ENCODE measurements at places on chromosomes 12 and 14.
A peak's percentile ranks its signal among the peaks of the same experiment; 100 is the strongest.

DNA sequence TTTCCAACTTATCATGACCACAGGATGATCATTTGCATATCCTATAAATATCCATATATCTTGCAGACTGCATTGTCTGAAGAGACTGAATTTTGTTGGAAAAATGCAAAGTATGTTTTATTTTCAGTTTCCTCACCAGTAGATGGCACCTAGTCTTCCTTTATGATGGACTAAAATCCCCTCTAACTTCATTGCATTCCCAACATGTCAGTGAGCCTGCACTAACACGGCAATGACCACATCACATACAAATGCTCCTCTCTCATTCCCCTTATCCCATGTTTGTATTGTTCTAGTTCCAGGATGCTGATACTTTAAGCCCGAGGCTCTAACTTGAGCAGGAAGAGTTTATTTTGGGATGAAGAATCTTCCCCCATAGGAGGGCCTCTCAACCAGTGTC, 24.7 kb upstream of the MYBPC1 start:
- no peak overlapping the region for H3K27ac ChIP-seq
- H3K4me1 ChIP-seq: peaks cover 4% of the 10 kb centered on the region
- peaks cover 7% of the 10 kb centered on the region for H3K27me3 ChIP-seq
- H3K4me3 ChIP-seq: no peak overlapping the region
- no peak for DNase-seq

- H3K36me3 ChIP-seq: no peaks in the 10 kb centered on the region
- no peak overlapping the region for H3K4me3 ChIP-seq
- peaks cover 30% of the 10 kb centered on the region for H3K27me3 ChIP-seq
These were observed 3.3 kb downstream of the LRIG3 start for GRCh38 chr12:58916921-58917511.

DNA sequence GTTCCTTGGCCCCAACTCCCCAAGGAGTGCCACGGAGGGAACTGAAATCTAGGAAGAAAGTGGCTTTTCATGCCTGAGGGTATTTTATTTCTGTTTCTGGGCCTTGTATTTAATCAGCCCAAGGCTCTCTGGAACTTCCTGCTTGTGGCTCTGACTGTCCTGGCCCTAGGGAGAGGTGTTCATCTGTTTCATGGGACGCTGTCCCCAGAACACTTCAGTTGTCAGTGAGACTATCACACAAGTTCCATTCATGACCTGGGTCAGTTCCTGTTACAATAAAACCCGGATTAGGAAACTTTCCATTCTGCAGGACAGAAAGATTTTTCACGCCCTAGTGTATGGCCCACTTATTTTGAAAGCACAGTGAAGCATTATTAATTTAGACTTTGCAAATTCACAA, 18.5 kb upstream of the TC2N start:
- no peak for DNase-seq
- H3K27me3 ChIP-seq: no peaks in the 10 kb centered on the region
- no peaks in the 10 kb centered on the region for H3K4me1 ChIP-seq
- H3K27ac ChIP-seq: no peak overlapping the region

DNA sequence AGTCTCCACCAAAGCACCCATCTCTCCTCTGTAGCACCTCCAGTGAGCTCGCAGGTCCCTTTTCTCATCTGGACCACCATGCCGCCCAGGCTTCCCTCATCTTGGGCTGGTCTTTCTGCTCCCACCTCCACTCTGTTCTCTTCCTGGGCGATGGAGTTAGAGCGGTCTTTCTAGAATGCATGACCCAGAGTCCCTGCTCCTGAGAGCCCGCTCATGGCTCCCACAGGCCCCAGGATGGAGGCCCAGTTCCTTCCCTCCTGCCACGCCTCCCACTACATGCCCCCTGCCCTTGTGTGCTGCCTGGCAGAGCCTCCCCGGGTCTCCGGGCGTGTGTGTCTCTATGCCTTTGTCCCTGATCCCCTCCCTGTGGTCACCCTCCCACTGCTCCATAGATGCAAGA, 100.7 kb upstream of the RTL1 start:
- peaks cover 6% of the 10 kb centered on the region for H3K27me3 ChIP-seq
- no peak for DNase-seq
- no peak overlapping the region for H3K27ac ChIP-seq
- no peak overlapping the region for H3K4me3 ChIP-seq
- H3K4me1 ChIP-seq: peaks cover 6% of the 10 kb centered on the region
- H3K36me3 ChIP-seq: no peaks in the 10 kb centered on the region

DNA sequence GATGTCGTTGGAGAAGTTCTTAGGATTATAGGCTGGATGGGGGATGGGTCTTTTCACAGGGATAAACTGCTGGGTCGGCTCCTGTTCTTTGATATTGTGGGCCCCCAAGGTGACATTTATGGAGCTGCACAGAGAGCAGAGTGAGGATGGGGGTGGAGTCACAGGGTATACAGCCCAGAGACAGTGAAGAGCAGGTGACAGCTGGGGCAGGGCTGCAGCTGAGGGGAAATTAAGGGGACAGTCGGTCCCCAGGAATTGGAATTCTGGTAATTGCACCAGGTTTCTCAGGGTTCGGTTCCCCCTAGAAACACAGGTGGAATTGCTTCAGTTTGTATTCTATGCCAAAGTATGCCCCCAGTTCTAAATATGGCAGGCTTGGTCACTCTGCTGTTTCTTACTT, 1.7 kb downstream of the GZMB start:
- no peaks in the 10 kb centered on the region for H3K4me1 ChIP-seq
- DNase-seq: no peak
- H3K27me3 ChIP-seq: peaks cover 2% of the 10 kb centered on the region
- H3K27ac ChIP-seq: no peak overlapping the region

GRCh38 chr12:1926251-1926657, 7.8 kb upstream of the CACNA2D4 start:
- DNase-seq: no peak
- no peaks in the 10 kb centered on the region for H3K36me3 ChIP-seq
- H3K27ac ChIP-seq: no peak overlapping the region
- H3K4me1 ChIP-seq: peaks cover 63% of the 10 kb centered on the region
- H3K27me3 ChIP-seq: no peaks in the 10 kb centered on the region
- no peak overlapping the region for H3K4me3 ChIP-seq

- no peaks in the 10 kb centered on the region for H3K4me1 ChIP-seq
- H3K27me3 ChIP-seq: no peaks in the 10 kb centered on the region
- no peak for DNase-seq
- no peak overlapping the region for H3K4me3 ChIP-seq
- H3K36me3 ChIP-seq: peaks cover 34% of the 10 kb centered on the region
These were observed 44.6 kb upstream of the NPFF start for GRCh38 chr12:53551889-53552291.

DNA sequence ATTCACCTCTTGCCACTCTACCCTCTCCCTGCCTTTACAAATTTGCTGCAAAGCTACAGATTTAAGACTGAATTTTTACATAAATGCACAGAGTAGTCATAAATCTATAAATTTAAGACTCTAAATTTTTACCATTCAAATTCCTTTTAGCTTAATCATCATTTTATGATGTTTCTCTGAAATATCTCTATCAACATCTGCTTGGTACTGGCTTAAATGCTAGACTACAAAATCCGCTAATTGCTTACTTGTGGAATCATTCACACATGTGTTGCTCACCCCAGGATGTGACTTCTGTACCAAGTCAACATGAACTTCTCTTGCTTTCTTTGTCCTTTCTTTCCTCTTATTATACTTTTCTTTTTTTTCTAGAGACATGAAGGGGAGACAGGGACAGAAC, 109.2 kb downstream of the GALC start:
- no peaks in the 10 kb centered on the region for H3K4me1 ChIP-seq
- H3K4me3 ChIP-seq: no peak overlapping the region
- no peak overlapping the region for H3K27ac ChIP-seq
- H3K27me3 ChIP-seq: peaks cover 8% of the 10 kb centered on the region
- H3K36me3 ChIP-seq: no peaks in the 10 kb centered on the region
- no peak for DNase-seq

DNA sequence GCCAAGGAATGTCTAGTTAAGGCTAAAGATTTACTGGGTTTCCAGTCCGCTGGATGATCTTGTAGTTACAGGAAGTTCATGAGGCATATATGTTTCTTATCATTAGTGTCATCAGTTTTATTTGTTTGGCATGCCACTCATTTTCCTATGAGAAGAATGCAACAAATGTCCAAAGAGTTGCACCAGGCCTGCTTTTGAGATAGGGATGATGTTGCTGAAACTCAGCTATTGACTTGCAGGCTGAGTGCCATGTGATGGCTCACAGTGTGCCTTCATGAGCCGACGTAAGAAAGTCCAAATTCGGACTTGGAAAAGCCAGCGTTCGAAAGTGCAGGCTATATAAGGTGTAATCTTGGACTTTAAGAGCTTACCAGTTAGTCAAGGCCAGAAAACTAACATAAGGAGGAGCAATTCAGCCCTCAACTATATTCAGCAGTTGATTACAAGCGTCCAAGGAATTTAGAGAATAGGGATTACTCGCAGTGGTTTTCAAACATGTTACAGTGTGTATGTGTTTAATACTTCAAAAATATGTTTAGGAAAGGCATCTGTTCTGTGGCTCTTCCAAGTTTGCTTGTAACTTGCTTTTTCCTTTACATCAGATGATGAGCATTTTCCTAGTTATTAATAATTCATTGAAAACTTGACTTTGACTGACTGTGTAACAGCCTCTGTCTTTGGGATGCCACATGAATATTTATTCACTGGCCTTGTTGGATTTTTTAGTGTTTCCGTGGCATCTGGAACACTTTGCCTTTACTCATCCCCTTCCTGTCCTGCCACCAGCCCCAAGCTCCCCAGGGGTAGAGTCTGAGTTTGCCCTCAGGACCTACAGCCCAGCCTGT, 101.3 kb downstream of the LGMN start:
- H3K4me1 ChIP-seq: peaks cover 54% of the 10 kb centered on the region
- H3K27ac ChIP-seq: peak overlapping the region; percentile 46
- DNase-seq: no peak
- H3K36me3 ChIP-seq: peaks cover 30% of the 10 kb centered on the region
- no peaks in the 10 kb centered on the region for H3K27me3 ChIP-seq

- H3K27ac ChIP-seq: peak overlapping the region; percentile 79
- no peaks in the 10 kb centered on the region for H3K36me3 ChIP-seq
- no peak for DNase-seq
- H3K4me1 ChIP-seq: peaks cover 90% of the 10 kb centered on the region
- H3K27me3 ChIP-seq: no peaks in the 10 kb centered on the region
These were observed 483.9 kb downstream of the ZFP36L1 start for GRCh38 chr14:68308726-68309520.

DNA sequence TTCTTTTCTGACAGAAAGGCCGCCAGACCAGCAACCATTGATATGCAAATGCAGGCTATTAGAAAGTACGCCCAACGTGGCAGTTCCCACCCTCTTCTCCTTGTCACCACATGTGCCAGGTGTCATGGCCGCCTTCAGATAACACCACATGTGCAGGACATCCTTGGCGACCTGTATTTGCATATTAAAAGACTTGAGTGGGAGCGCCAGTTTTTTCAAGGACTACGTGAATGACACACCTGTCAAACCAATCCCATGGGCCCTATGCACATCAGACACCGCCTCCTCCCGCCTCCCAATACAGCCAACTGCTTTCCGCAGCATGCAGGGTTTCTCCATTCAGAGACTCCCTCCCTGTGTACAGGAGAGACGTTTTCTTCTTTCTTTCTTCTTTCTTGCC, 318.6 kb upstream of the FAR2 start:
- H3K27me3 ChIP-seq: no peaks in the 10 kb centered on the region
- no peaks in the 10 kb centered on the region for H3K36me3 ChIP-seq
- no peaks in the 10 kb centered on the region for H3K4me1 ChIP-seq
- no peak overlapping the region for H3K27ac ChIP-seq

DNA sequence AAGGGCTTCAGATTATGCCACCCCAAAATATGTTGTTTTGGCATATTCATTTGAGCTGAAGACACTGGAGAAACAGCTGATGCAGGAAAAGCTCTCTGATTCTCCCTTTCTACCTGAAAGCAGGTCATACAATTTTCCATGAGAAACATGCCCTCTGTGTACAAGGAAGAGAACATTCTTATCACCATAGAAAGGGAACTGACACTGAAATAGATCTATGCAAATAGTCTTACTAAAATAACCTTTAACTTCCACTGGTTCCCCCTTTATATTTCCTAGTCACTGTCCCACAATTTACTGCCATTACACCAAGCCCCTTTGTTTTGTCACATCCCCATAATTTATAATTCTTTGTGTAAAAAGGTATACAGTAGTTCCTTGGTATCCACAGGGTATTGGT, 9.6 kb upstream of the PHC1 start:
- H3K36me3 ChIP-seq: peaks cover 3% of the 10 kb centered on the region
- DNase-seq: no peak
- H3K4me1 ChIP-seq: peaks cover 44% of the 10 kb centered on the region
- H3K27me3 ChIP-seq: no peaks in the 10 kb centered on the region
- H3K4me3 ChIP-seq: peak overlapping the region; percentile 52
- peak overlapping the region; percentile 24 for H3K27ac ChIP-seq

DNA sequence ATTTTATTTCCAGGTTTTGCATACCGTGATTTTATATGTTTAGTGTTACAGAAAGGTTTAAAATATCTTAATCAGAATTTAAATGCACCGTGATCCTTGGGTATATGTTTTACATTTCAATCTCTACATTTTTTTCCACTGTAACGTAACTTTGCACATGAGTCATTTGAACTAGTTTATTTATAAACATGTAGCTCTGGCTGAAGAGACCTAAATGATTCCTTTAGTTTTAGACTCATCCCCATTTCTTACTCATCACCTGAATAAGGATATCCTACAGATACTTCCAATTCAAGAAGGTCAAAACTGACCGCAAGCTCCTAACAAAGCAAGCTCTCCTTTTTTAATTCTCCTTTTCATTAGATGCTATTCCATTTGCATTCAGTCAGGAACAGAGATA, 42.7 kb upstream of the SLC6A15 start:
- no peak overlapping the region for H3K27ac ChIP-seq
- no peaks in the 10 kb centered on the region for H3K36me3 ChIP-seq
- DNase-seq: no peak
- no peak overlapping the region for H3K4me3 ChIP-seq
- no peaks in the 10 kb centered on the region for H3K4me1 ChIP-seq

DNA sequence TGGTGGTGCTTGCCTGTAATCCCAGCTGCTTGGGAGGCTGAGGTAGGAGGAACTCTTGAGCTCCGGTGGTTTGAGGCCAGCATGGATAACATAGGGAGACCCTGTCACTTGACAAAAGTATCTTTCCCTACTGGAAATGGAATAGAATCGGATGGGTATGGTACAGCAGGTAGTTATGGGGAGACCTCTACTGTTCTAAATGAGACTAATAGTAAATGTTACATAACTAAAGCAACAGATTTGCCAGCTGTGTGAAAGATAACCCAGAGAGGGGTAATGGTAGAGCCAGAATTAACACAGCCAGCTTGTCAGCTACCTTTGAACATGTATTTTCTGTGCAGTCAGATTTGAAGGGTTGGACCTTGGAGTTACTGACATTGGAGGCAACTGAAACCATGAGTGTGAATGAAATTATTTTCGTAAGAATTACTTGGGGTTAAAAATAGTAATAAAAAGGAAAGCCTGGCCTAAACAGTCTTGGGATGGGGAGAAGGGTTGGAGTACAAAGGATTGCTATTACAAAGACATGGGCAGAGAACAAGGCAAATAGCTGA, 21.7 kb upstream of the NUP107 start:
- DNase-seq: no peak
- H3K27me3 ChIP-seq: no peaks in the 10 kb centered on the region
- H3K4me1 ChIP-seq: peaks cover 15% of the 10 kb centered on the region
- H3K4me3 ChIP-seq: no peak overlapping the region
- peak overlapping the region; percentile 32 for H3K27ac ChIP-seq
